ENCODE measurements at places on chromosomes 7 and 10.

DNA sequence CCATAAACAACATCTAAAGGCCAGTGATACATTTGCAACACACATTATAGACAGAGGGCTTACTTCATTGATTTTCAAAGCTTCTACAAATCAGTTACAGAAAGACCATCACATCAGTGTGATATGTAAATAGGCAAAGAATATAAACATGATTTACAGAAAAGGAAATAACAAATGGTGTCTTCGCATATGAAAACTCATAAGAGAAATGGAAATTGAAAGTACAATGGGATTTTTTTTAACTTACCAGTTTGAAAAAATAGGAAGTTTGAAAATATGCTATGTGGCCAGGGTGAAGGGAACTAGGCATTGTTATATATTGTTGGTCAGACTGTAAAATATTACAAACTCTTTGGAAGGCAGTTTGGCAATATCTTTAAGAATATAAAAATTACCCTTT, 27.3 kb downstream of the SEC23IP start:
- DNase-seq, result no peak

DNA sequence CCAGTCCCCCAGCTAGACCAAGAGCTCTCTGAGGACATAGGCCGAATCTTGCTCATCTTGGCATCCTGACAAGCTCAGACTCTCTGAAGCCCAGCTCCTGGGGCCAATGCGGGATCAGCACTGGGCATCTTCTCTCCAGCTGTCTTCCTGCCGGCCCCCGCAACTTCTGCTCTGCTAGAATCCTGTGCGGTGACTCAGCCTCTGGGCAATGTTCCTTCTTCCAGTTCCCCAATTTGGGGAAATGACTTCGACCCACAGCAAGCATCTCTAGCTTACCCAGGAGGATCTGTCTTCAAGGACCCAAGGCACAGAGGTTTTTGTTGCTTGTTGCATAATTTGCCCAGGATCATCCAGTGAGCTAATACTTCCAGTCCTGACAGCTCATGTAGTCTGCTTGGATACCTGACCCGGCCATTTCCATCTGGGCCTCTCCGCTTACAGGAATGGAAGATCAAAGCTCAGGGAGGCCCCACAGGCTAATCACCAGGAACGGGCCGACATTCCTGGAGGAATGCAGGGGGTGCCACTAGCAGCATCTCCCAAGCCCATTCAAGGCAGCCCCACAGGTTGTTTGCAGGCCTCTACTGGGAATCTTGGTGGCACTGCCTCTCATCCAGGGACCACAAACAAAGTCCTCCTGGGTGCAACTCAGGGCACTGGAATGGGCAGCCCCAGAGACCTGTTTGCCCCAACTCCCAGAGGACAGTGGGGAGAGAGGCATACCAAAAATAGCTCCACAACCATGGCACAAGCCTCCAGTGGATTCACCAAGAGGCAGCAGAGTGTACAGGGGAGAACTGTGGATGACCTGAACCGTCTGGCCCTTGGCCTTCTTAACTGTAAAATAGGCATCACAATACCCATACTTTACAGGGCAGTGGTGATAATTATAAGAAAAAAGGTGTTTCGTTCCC, 151.9 kb downstream of the NEURL1 start:
- no peak for DNase-seq

- DNase-seq, result no peak
These were observed 770.8 kb downstream of the ANKRD7 start for GRCh38 chr7:118995350-118995749.

DNA sequence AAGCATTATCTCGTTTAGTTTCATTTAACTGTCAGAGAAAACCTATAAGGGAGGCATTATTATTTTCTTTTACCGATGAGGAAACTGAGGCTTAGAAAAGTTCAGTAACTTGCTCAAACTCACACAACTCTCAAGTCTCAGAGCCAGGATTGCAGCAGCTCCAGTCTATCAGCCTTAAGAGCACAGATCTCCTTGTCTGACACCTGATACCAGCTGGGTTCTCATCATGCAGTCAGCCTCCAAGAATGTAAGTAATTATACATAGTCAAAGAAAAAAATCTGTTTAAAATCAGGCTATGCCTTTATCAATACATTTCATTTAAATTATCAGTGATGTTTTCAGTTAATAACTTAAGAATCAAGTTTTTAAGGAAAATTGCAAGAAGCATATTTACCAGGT, 236.6 kb upstream of the TCF7L2 start:
- DNase-seq, result no peak

DNA sequence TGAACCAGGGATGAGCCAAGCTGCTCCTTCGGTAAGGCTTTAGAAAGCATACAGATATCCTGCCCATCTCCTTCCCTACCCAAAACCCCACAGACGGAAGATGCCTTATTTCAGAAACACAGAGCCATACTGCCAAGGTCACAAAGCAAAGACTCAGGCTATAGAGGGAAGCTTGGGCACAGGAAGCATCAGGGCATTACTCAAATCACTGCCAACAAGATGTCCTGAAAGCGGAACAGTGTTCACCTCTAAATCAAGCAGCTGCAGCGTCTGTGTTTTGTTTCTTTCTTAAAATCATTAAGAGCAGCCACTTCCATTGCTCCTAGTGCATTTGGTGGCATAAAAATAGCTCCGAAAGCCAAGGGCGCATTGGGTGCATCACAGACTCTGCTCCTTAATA, 307.3 kb downstream of the SORCS1 start:
- DNase-seq, result no peak
